PC-3 (cell line): ENCODE measurements at places on chromosomes 1 and 21. TPM values are rescaled to one million over a fixed set of nuclear protein-coding genes. Genes with fewer than 3 reads are reported as not detected.

The APCS gene
- not detected in 2 replicates for total RNA-seq

The SIM2 gene
- 71.2 and 104 TPM in 2 replicates for total RNA-seq

The S100A12 gene
- not detected in 2 replicates for total RNA-seq

- peak; percentile 78 for DNase-seq
Observed at GRCh38 chr1:231806623-231807495, 180.3 kb downstream of the DISC1 start.
